ENCODE measurements at places on chromosomes 16 and 17. TPM values are rescaled to one million over a fixed set of nuclear protein-coding genes. Genes with fewer than 3 reads are reported as not detected.

TMEM132E gene
- 3.7 TPM for total RNA-seq

CDH1 gene
- total RNA-seq: 35.2 TPM

CCL1 gene
- not detected for total RNA-seq

NPLOC4 gene
- 36.5 TPM for total RNA-seq

DNA sequence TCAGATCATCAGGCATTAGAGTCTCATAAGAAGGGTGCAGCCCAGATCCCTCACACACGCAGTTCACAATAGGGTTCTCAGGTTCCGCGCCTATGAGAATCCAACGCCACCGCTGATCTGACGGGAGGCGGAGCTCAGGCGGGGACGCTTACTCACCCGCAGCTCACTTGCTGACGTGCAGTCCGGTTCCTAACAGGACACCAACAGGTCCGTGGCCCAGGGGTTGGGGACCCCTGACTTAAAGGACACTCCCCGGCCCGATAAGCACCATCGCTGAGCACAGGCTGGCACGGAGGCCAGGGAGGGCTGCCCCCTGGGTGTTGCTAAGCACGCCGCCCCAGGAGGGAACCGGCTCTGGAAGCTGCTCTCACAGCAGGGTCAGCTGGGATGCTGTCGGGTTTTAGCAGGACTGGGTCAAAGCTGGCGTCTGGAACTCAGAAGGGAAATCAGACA is 30.1 kb upstream of the BAHCC1 start:
- no peak for DNase-seq

GRCh38 chr16:57753448-57754353 is 18.1 kb downstream of the KATNB1 start:
- no peak for DNase-seq

DNA sequence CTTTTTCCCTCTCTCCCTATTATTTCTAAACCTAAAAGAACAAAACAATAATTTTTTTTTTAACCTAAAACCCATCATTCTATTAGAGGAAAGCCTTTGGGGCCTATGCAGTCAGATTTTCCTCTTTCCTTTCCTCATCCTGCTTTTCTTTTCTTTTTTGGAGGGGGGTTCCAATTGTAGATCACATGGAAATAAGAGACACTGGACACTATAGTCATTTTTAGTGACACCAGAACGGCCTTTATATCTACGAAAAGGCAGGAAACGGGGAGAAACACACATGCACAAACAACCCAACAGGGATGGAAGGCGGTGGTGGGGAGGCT is 5.1 kb upstream of the ZFHX3 start:
- DNase-seq: no peak

DNA sequence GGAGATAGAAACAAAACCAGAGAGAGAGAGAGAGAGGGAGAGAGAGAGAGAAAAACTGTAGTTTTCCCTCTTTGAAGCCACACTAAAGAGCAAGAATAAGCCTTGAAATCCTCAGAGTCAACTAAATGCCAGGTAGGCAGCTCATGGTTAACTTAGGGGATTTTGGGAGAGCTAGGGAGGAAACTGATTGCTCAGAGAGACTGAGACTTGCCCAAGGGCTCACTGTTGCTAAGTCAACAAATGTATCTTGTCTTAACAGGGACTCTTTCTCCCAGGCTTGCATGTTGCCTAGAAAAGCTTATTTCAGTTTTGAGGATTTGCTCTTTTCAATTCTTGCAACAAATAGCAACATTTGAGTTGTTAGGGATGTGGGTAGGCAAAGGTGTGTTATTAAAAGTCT is 4.5 kb upstream of the SLC5A11 start:
- no peak for DNase-seq

DNA sequence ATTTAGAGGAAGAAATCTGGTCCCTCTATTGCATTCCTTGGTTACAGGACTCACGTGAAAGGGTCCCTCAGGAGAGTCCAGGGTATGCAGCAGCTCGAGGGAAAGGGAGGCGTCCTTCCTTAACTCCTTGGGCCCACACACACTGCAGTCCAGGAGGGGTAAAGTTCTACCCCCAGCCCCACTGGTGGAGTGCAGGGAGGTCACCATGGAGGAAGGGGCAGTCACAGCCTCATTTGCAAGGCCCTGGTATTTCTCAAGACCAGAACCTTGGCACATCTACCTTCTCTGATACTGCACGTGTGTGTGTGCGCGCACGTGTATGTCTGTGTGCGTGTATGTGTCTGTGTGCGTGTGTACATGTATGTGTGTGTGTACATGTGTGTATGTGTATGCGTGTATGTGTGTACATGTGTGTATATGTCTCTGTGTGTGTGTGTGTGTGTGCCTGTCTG is 11.1 kb downstream of the HIC1 start:
- DNase-seq: no peak

GRCh38 chr16:27756206-27756970 is 206.4 kb downstream of the KATNIP start:
- no peak for DNase-seq

- no peak for DNase-seq
These were observed 18.9 kb upstream of the HOXB9 start for GRCh38 chr17:48644910-48645557.
